ENCODE measurements at places on chromosomes 5 and 9.

DNA sequence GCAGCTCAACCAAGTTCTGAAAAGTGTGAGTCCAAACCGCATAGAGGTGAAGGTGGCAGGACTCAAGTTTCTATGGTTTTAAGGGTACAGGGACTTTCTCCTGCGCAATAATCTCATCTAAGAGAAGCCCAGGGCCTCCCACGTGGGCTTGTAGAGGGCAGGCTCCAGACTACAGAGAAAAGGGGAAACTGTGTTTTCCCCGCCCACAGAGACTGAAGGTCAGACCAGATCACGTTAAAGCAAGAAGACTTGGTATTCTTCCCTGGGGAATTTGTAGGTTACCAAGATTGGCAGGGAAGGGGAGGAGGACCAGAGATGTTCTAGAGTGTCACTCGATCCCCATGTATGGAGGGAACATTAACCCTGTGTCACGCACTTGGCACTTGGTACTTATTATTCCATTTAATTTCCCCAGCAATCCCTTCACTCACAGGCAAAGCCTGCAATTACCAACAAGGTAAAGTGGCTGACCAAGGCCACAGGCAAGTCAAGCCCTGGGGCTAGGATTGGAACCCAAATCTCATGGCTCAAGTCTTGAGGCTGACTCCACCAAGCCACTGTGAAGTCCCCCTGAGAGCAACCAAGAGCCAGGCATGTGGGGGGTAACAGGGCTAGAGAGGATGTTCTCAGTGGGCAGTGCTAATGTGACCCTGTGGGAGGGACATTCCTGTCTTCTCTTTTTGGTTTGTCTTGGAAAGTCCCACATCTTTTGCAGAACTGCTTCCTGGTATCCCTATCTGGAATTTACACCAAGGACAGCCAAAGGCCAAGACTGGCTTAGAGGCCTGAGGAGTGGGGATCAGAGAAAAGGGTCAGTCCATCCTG lies 18.3 kb upstream of the NEK6 start:
- peak; percentile 65 for DNase-seq

- DNase-seq, result no peak
These were observed 4.9 kb downstream of the EXOSC2 start for GRCh38 chr9:130698514-130698913.

DNA sequence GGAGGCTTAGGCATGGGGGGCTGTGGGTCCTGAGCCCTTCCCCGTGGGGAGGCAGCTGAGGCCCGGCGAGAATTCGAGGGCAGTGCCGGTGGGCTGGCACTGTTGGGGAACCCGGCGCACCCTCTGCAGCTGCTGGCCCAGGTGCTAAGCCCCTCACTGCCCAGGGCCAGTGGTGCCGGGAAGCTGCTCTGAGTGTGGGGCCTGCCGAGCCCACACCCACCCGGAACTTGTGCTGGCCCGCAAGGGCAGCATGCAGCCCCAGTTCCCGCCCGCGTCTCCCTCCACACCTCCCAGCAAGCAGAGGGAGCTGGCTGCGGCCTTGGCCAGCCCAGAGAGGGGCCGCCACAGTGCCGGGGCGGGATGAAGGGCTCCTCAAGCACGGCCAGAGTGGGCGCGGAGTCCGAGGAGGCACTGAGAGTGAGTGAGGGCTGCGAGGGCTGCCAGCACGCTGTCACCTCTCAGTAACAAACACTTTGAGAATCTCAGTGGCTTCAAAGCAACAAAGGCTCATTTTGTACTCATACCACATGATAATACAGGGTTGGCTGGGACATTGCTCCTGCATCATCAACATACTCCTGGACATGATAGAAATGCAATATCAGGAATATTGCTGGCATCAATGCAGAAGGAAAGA lies 265.7 kb upstream of the ANKRD55 start:
- no peak for DNase-seq

GRCh38 chr5:98714710-98715288 lies 58.7 kb upstream of the RGMB start:
- DNase-seq, result no peak

DNA sequence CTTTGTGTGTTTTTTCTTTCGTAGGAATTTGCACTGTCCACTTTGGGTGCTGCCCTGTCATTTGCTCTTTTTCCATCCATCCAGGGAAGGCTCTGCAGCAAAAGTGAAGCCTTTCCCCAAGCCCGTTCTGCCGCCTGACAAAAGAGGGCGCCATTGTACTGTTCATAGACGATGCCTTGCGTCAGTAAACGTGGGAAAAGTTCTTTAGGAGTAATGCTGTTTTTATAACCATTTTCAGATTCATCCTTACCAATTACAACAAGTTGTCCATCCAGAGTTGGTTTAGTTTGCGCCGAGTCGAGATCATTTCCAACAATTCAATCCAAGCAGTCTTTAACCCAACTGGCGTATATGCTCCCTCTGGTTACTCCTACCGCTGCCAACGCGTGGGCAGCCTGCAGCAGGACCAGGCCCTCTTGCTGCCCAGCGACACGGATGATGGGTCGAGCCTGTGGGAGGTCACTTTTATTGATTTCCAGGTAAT lies 34.3 kb upstream of the RPS23 start:
- DNase-seq, result peak; percentile 26

- no peak for DNase-seq
These were observed 114.5 kb downstream of the FGF1 start for GRCh38 chr5:142571371-142571770.

GRCh38 chr9:89435071-89435823 lies 62.7 kb downstream of the SEMA4D start:
- DNase-seq, result no peak

GRCh38 chr5:166746506-166746905 lies 1544.9 kb upstream of the WWC1 start:
- DNase-seq, result no peak

- no peak for DNase-seq
These were observed 29.5 kb downstream of the NIM1K start for GRCh38 chr5:43221502-43221901.

DNA sequence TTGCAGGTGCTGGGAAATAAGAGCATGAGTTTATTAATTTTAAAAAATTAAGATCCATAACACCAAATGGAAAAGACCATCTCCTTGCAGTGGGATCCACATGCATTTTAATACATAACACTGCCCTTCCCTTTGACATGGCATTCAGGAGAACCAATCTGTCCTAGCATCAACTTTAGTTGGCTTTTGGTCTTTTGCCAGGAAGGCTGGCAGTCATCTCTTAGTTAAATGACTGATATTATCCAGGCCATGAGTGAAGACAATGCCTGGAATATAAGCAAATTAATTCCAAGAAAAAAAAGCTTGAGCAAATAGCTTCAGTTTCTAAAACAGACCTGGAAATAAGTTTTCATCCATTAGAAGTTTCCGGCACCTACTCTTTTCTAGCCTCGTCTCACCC lies 55.1 kb upstream of the OTULINL start:
- no peak for DNase-seq

DNA sequence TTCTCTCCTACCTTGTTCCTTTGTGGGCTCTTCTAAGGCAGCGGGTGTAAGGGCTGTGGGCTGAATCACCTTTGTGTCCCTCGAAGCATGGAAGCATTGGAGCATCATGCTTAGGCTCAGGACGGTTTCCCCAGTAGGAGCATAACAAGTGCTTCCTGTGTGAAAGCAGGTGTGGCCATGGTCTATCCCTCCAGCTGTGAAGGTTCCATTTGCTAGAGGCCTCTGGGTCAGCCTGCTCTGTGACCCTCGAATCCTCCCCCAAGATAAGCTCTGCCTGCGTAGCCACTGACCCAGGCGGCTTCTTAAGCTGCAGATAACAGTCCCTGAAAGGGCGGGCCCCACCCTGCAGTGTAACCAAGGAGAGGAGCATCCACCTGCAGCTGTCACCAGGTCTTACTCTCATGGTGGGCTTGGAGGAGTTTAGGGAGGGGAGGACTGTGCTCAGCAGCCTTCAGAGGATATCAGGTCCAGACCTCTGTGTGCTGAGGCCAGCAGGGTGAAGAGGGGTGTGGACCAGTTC lies 8.4 kb upstream of the NDST1 start:
- no peak for DNase-seq

- no peak for DNase-seq
These were observed 6.0 kb upstream of the NIPBL start for GRCh38 chr5:36870399-36871040.

DNA sequence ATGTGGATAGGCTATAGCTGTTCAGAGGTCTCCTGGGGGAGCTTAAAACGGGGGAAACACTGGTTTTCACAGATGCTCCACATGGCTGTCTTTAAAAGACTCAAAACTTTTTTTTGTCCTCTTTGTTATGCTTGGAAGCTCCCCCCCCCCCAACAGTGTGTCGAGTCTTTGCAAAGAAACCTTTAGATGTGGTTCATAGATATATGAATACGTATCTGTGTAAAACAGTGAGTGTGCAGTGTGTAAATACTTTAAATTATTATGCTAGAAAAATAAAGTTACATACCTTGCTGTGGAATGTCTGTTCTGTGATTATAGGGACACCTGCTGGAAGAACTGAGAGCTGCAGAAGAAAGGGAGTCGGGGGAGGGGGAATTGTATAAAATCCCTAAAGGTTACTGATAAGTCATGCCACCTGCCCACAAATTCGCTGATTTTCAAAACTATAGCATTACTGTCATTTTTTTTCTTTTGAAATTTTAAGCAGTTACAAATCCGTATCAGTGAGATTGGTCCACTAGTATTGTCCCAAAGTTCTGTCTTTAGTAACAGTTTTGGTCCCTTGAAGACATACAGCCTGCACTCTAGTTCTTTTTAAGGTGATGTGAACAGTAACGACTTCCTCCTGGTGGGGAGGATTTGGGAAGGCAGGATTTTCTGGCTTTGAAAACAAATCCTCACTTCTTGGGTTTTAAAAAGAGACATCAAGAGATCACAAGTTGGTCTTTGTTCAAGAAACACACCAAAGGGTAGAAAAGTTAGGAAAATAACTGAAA lies 22.9 kb downstream of the RGMB start:
- peak; percentile 32 for DNase-seq

GRCh38 chr5:1386274-1386717 lies 41.4 kb upstream of the CLPTM1L start:
- peak; percentile 83 for DNase-seq

DNA sequence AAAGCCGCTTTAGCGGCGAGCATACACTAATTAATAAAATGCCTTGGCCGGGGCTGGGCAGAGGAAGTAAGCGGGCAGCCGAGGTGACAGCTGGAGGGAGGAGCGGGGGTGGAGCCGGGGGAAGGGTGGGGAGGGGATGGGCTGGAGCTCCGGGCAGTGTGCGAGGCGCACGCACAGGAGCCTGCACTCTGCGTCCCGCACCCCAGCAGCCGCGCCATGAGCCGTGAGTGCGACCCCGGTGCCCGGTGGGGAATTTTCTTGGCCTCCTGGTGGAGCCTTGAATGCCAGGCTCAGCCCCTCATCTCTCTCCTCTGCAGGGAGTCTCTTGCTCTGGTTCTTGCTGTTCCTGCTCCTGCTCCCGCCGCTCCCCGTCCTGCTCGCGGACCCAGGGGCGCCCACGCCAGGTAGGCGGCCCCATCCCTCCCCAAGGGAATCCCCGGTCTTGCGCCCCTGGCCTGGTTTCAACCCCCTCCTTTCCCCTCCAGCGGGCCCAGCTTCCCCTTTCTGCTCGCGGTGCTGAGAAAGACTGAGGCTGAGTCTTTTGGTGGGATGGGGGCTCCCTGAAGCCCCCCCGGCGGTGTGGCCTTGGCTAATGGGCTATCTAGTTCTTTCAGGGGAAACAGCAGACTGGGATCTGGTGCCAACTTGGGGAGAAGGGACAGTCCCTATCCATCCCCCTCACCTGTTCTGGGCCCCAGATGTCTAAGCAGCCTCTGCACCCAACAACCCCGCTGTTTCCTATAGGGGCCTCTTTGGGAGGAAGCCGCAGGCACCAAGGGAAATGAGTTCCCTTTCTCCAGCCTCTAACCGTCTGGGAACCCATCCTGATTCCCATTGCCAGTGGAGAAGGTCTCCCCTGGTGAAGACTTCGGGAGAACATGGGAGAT lies at the start of gene PTGS1:
Gene PTGS1, plus strand, starts transcription at position 156 of the 887 bp plus-strand sequence. Its CDS starts 61 bp downstream, at position 217.
- peak; percentile 7 for DNase-seq

DNA sequence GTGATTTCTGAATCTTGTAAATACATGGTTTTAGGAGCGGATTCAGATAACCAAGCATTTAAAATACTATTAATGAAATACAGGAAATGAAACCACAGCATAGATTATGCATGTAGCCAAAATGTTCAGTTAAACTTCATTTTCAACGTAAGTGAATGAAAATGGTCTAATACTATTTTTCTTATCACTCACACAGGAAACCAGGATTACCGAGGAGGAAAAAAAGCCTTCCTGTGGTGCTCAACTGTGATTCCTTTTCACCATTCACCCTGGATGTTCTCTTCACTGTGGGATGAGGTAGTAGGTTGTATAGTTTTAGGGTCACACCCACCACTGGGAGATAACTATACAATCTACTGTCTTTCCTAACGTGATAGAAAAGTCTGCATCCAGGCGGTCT lies 83.4 kb upstream of the ZNF169 start:
- DNase-seq, result no peak

GRCh38 chr5:163915481-163915961 lies 410.1 kb downstream of the MAT2B start:
- peak; percentile 76 for DNase-seq

DNA sequence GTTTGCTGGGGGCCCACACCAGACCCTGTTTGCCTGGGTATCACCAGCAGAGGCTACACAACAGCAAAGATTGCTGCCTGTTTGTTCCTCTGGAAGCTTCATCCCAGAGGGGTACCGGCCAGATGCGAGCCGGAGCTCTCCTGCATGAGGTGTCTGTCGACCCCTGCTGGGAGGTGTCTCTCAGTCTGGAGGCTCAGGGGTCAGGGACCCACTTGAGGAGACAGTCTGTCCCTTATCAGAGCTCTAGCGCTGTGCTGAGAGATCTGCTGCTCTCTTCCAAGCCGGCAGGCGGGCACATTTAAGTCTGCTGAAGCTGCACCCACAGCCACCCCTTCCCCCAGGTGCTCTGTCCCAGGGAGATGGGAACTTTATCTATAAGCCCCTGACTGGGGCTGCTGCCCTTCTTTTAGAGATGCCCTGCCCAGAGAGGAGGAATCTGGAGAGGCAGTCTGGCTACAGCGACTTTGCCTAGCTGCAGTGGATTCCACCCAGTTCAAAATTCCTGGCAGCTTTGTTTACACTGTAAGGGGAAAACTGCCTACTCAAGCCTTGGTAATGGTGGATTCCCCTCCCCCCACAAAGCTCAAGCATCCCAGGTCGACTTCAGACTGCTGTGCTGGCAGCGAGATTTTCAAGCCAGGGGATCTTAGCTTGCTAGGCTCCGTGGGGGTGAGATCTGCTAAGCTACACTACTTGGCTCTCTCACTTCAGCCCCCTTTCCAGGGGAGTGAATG lies 206.0 kb upstream of the TLX3 start:
- DNase-seq, result no peak

DNA sequence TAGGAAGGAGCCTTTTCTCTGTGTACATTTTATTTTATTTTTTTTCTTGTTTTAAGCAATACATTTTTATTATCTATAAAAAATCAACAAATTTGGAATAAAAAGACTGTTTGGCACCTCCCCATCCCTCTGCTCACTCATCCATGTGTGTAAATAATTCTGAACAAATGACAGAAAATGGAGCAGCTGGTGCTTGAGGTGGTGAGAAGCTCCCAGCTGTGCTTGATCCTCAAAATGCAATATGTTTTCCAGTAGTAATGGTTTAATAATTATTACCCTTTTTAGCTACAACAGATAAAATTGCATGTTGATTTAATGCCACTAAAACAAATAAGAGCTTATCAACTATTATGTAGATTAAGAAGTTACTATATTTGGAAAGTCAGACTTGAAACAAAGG lies 132.5 kb downstream of the CDH18 start:
- no peak for DNase-seq

Measured in CD4-positive, alpha-beta T cell treated with Interleukin-4 for 1 hour (primary cell).